Right forelimb (tissue), 1 donor: ENCODE measurements at places on chromosomes 6 and 20.

DNA sequence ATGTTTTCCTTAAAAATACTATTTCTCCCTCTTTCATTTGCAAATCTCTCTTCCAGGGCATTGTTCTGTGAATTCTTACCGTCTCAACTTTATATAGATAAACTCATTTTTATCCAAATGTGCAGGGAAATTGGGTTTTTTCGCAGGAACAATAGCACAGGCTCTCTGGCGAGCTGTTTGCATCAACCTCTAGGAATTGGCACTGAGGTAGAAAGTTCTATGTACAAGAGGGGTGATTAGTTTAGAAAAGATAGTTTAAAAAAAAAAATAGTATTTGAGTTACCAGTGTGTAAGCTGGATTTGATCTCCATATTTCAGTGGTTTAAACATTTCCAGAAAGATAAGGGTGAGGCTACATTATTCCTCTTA lies 129.7 kb upstream of the BTN3A2 start:
- DNase-seq = no peak

DNA sequence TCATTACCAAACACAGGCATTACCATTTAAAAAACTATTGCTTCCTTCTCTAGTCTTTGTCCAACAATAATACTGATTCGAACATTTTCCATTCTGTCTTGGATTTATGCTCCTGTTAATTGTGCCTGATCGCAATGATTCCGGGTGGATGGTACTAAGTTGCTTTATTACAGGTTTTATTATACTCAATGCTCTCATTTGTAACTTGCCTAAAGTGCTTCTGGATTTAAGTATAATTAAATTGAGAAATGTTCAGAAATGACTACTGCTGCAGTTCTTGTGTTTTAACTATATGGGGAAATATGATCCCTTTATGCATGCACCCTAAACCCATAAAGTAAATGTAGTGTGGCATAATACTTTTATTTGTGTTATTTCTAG lies 7.2 kb downstream of the TFAP2A start:
- no peak for DNase-seq

GRCh38 chr6:108951351-108951953 lies 103.2 kb downstream of the ARMC2 start:
- DNase-seq = no peak

GRCh38 chr20:24722586-24722985 lies 226.5 kb upstream of the CST7 start:
- DNase-seq = no peak

DNA sequence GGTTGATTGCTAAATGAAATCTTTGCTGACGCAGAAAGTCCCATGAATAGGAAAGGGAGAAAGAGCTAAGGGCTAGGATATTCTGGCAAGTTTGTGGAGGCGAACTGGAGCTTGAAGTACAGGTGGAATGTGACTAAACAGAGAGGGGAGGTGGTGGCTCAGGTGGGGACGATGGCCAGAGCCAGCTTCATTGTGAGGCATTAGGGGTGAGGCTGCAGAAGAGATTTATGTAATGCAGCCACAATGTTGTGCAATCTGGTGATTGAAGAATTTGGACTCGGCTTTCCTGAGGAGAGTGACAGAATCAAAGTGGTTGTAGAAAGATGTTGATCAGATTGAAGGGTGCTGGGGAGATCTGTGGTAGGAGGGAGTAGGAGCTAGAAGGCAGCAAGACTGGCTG lies 42.9 kb upstream of the SPACA1 start:
- DNase-seq = no peak

GRCh38 chr20:32638848-32639247 lies 34.9 kb downstream of the C20orf203 start:
- no peak for DNase-seq

DNA sequence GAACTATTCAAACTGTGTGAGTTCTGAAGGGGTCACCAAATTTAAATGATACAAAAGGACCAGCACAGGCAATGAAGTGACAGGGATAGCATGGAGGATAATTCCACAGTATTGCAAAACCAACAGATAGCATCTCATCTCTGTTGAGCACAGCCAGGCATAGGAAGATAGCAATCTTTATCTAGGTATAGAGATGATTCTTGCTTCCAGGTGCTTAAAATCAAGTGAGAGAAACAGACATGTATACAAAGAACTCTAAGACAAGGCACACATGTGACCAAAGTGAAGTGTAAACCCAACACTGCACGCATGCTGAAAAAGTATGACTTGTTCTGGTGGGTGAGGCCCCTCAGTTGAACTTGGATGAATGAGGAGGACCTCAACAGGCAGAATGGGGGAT lies 48.4 kb upstream of the ARMC2 start:
- no peak for DNase-seq

GRCh38 chr6:135346747-135347146 lies 150.8 kb downstream of the AHI1 start:
- DNase-seq = no peak

DNA sequence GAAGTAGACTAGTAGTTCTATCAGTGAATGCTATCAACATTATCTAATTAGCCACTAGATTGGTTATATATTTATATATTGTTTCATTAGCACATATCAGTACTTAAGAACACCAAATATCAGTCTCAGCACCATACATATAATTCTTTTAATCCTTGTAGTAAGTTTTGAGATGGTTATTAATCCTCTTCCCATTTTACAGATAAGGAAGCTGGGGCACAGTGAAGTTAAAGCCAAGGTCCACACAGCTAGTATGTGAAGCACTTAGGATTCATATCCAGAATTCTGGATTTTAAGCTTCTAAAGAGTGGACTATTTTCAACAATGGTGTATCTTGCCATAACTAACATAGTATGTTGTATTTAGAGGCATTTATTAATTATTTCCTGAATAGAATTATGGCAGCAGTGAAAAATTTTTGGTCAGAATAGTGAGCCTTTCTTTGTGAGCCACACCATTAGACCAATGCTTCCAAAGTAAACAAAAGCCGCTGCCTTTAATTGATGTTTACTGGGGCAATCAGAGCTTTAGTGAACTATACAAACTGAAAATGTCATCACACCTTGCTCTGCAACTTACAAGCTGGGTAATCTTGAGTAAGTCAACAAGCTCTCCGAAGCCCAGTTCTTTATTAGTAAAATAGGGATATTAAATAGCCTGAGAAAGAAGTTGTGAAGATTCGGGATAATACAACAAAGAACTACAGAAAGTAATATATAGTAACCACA lies 41.9 kb upstream of the HBS1L start:
- DNase-seq = no peak

DNA sequence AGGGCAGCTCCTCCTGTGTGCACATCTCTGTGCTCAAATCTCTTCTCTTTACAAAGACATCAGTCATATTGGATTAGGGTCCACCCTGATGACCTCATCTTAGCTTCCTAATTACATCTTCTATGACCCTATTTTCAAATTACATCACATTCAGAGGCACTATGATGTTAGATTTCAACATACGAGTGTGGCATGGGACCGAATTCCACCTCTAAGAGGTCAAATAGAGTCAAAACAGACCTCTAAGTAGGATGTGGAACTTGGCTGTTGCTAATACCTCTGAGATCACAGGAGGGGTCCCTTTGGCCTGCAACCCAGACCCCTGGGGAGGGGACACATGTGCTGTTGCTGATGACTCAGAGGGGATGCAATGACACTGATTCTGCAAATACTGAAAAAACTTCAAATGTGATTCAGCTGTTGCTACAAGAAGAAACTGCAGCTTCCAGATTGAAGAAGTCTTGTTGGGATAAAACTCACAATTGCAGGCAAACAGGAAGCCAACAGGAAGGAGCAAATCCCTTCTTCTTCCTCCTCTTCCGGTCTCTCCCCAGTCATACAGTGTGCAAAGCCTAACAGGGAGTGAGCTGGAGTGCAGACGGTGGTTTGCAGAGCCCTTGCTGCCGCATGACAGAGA lies 216.2 kb downstream of the MYLK4 start:
- DNase-seq = no peak

GRCh38 chr20:63248835-63249591 lies 5.2 kb downstream of the NKAIN4 start:
- no peak for DNase-seq

GRCh38 chr6:6683969-6684833 lies 95.7 kb downstream of the LY86 start:
- DNase-seq = no peak

DNA sequence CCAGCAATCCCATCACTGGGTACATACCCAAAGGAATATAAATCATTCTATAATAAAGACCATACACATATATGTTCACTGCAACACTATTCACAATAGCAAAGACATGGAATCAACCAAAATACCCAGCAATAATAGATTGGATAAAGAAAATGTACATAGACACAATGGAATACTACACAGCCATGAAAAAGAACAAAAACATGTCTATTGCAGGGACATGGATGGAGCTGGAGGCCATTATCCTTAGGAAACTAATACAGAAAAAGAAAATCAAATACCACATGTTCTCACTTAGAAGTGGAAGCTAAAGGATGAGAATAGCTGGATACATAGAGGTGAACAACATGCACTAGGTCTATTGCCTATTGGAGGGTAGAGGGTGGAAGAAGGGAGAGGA lies 674.6 kb downstream of the PHF3 start:
- no peak for DNase-seq

GRCh38 chr6:36285187-36285671 lies 15.4 kb downstream of the PNPLA1 start:
- no peak for DNase-seq

DNA sequence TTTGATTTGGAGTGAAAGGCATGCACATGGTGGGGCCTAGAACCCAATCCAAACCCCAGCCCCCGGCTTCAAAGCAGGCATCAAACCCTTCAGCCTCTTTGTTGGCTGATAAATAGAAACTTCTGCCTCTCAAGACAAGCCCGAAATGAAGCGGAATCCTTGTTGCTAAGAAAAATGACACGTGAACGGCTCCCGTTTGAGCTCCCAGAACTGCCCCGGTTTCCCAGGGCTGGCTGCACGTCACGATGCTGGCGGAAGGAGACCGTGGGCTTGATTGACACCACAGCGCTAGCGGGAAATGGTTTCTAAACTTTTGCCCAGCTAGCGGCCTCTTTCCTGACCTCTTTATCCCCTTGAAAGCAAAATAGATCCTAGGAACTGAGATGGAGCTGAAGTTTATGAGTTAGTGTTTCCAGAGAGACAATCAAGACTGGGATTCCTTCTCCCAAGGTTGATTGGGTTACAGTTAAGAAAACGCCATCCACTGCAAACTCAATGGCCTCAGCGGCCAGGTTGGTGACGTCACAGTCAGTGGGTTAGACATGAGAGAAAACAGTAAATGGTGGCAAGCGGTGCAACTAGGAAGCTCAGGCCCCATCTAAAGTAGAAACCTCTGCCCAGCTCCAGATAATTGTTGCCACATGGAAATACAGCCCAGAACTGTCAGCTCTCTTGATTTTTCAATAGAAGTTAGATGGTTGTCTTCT lies 117.0 kb downstream of the ANKRD60 start:
- DNase-seq = peak; percentile 34

DNA sequence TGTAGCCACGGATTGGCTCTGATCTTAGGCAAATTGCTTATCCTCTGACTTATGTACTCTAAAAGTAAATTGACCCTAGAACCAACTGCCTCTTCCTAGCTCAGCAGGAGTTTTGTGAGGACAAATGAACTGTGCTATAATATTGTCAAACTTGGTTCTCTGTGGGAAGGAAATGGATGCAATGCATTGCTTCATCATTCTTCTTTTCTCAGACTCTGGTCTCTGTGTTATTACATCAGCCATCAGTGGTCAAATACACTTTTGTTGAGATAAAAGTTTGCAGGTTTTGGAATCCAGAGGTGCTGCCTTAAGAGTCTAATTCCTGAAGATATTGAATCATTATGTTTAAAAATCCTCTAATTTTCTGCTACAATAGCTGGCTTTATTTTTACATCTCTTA lies 64.9 kb downstream of the SLC24A3 start:
- no peak for DNase-seq

DNA sequence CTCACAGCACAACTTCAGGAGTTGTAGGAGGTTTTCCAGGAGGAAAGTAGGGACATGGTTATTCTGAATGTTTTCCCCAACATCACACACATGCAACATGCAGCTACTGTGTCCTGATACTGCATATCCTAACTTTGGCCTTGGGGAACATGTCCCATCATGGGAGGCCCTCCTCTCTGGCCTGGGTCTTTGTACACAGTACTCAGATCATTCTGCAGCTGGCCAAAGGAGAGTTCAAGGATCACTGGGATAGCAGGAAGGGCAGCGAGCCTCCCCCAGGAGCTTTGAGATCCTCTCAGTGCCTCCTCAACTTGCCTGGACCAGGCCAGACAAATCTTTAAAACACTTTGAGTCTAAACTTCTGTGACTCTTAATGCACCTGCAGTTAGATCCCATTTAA lies 12.9 kb downstream of the CASS4 start:
- no peak for DNase-seq

- no peak for DNase-seq
Observed at GRCh38 chr6:75290136-75290945, 5.7 kb upstream of the TMEM30A start.
